Head of caudate nucleus (tissue), 42 donors: ENCODE measurements at places on chromosomes 7 and 10.
A peak's percentile ranks its signal among the peaks of the same experiment; 100 is the strongest.

- DNase-seq, result no peak
Observed at GRCh38 chr7:141416650-141417270, 134.4 kb upstream of the AGK start.

- peak; percentile 50 for DNase-seq
Observed at GRCh38 chr7:55502124-55502857, 70.0 kb downstream of the VOPP1 start.

- no peak for DNase-seq
Observed at GRCh38 chr7:34117573-34117972, 212.2 kb downstream of the BMPER start.

DNA sequence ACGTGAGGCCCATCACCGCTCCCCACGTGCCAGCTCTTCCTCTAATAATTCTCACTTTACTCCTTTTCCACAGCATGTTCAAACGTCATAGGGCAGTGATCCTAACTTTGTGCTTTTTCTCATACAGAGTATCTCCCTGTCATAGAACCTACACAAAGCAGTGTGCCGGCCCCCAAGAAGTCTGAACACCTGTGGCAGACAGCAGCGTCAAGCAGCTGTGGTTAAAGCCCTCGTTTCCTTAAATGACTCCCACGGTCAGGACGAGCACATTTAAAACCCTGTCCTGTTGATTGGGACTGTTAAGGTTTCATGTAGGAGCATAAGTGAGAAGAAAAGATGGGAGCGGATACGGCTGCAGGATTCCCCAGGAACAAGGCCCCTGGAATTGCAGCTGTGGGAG is 267.2 kb downstream of the DIP2C start:
- DNase-seq, result no peak

DNA sequence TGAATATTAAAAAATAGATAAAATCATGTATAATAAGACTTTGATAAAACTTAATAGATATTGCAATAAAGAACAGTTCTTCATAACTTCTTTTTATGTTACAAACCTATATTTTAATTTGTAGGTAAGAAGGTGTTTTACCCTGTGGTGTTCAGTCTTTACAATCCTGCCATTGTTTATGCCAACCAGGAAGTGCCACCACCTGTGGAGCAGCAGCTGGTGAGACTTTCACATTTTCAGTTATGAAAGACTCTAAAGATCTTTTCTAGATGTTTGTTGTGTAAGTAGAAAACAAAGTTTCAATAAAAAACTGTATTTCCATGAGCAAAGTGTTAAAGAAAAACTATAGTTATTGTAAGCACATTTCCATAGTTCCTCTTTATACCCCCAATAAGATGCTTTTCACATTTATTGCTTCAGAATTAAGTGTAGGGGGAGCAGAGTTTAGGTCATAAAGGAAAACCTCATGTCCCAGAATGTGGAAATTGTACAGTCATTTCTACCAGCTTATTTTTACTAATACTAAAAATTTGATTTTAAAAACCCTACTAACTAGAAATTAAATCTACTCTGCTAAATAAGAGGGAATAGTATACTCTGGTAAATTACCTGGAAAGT is 28.7 kb downstream of the CSGALNACT2 start:
- DNase-seq, result no peak

- DNase-seq, result no peak
Observed at GRCh38 chr10:11805792-11806191, 17.4 kb upstream of the PROSER2 start.

DNA sequence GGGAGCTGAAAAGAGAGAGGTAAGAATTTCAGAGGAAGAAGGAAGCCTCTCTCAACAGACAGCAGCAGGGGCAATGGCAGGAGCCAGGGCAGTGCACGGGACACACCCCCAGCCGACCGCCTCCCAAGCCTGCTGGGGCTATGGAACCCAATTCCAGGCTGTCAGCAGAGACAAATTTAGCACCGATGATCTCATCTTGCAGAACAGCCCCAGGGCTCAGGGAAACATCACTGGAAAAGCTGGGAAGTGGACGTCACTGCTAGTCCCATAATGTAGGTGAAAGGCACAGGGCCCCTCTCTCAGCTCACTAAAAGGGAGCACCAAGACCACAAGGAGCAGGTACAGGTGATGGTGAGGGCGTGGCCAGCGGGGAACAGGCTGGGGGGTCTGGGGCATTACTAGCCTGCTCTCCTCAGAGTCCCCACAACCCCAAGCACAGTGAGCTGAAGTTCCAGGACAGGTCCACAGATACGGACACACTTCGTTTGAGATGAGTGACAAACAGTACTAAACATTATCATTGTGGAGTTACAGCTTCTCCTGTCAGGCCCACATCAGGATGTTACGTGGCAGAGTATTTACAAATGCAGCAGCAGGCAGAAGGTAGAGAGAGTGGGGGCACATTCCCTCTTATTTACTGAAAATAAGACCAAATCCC is 103.7 kb downstream of the PLXNA4 start:
- no peak for DNase-seq

DNA sequence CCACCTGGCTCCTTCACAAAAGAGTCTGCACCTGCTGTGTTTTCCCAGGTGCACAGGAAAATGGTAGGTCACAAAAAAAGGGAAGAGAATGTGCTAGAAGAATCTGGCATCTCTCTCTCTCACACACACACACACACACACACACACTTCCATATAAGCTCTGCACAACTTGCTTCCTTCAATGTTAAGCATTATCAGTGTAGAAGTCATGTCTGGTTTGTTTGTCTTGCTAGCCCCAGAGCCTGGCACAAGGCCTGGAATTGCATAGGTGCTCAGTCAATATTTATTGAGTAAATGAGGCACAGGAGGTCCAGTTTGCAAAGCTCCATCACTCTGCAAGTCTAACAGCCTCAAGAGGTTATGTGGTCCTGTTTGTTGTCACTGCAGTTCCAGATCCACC is 867.3 kb upstream of the AUTS2 start:
- DNase-seq, result no peak

DNA sequence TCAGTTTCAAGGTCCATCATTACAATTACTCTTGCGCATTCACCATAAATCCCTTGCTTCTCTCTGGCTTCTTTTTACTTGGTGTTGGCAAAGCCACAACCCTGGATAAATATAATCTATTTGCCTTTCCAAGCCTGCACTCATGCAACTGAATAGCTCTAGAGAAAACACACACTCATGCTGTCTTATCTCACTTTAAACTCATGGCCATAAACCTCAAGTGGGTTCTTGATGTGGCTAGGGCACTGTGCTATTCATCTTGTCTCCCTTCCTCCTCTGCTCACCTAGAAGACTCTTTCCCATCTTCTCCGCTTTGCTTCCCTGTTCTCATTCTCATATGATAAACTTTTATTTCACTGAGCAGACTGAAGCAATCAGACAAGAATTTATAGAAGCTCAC is 165.4 kb upstream of the MTPN start:
- no peak for DNase-seq

DNA sequence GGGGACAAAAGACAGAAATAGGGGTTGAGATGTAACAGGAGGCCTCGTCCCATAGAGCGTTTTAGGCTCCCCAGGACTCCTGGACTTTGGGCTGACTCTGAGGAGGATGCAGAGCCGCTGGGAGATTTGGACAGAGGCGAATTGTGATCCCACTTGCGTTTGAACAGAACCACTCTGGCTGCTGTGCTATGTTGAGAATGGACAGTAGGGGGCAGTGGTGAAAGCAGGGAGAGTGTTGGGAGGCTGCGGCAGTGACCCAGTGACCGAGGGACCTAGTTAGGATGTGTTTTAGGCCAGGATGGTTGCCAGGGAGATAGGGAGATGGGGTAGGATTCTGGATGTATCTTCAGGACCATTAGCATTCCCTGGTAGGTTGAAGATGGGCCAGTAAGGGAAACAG is 271.6 kb downstream of the CCDC3 start:
- no peak for DNase-seq

DNA sequence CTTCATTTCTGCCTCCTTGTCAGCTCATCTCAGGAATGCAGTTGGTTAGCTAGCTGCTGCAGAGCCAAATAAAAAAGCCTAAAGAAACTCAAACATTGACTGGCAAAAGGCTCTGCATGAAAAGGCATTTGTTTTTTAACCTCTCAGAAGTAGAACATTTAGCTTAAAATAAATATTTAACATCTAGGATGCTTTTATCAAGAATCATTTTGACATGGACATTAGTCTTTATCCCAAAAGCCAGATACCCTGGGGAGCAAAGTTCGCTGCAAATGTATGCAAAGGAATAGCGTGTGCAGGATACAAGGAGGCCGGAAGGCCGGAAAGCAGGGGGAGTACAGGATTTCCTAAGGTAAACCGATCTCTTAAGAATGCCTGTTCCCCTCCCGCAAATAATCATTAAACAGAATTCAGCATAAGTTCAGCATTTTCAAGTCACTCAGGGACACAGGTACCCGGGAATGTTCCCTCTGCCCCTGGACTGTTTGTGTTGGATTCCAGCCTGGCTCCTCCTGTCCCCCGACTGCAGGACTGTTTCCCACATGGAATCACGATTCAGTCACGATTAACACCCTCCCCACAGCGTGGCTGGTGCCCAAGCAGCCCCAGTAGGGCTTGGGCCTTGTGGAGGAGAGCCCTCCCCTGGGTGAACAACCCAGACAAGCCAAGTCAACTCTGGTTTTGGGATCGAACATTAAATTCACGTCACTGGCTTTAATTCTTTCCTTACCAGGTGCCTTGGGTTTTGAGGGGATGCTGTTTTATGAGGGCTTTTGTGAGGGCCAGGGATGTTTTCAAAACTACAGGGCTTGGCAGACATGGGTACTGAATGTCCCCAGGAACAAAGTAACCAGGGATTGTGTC is 97.8 kb downstream of the HIPK2 start:
- no peak for DNase-seq

GRCh38 chr10:113086282-113086681 is 136.2 kb downstream of the TCF7L2 start:
- no peak for DNase-seq

DNA sequence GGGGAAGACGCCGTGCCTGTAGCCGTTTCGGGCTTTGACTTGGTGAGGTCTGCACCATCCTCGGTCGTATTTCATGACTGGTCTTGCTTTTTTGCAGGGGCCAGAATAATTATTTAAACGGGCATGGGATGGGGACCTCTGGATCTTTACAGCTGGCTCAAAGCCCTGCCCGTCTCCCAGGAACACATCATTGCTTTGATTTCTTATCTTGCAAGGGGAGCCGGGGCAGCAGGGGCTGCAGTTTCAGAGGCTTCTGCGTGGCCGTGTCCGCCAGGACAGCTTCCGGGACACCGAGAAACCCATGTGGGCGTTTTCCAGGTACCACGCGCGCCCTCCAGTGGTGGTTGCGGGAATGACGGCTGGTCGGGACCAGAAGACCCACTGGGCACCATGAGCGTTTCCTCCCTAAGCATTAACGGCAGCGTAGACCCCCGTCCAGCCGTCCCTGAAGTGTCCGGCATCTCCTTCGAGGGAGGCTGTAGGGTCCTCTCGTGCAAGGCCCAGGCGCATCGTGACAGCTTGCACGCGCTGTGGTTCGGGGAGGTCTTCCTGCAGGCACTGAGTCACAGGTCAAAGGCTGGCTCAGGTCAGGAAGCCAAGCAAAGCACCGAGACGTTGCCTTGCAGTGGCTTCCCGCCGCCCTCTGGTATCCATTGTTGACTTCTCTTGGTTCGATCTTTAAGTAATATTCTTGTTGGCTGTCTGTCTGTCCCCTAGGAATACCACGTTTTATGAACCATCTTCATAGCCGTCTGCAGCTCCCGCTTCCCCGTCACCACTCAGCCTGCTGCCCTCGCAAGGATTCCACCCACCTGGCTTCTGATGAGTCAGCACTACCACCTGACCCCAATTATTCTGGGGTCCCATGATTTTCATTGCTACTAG is 16.2 kb upstream of the ZFAND2A start:
- DNase-seq, result peak; percentile 39

GRCh38 chr7:127789031-127789430 is 137.0 kb downstream of the SND1 start:
- DNase-seq, result no peak

DNA sequence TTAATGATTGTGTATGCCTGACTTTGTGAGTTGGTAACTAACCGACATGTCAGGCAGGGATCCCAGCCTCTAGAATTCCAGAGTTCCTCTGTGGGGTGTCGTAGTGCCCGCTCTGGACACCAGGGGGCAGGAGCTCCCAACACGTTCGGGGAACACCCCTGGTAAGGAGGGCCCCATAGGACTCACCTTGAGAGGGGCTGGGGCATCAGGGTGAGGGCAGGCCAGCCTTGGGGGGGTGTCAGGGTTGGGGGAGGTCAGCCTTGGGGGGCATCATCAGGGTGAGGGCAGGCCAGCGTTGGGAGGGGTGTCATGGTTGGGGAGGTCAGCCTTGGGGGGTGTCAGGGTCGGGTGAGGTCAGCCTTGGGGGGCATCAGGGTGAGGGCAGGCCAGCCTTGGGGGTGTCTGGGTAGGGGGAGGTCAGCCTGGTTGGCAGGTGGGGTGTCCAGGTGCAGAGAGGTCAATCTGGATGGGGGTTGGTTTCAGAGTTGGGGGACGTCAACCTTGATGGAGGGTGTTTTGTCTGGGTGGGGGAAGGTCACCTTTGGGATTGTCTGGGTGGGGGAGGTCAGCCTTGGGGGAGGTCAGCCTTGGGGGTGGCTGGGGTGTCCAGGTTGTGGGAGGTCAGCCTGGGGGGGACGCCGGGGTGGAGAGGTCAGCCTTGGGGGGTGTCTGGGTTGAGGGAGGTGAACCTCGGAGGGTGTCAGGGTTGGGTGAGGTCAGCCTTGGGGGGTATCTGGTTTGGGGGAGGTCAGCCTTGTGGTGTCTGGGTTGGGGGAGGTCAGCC is 45.6 kb upstream of the SUN1 start:
- peak; percentile 73 for DNase-seq

GRCh38 chr10:120195984-120196712 is 260.9 kb upstream of the PLPP4 start:
- no peak for DNase-seq

GRCh38 chr7:77537136-77537777 is at the start of gene PTPN12:
PTPN12 (plus strand) TSS chr7:77537295; CDS start chr7:77537547, 252 bp downstream.
- DNase-seq, result no peak

DNA sequence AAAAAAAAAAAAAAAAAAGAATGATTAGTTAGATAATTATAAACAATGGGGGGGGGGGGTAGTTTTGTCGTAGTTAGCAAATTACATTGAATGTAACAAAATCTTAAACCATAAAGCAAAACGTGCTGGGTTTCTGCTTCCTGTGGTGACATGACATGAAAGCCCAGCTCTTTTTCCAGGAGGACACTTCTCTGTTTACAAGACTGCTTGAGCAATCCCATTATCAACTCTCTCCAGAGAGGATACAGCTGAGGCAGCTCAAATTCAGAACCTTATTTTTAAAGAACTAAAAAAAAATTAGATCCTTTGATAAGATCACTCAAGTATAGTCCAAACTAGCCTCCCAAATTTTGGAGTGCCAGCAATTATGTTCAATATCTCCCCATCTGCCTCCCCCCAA is 58.6 kb downstream of the ADRB1 start:
- no peak for DNase-seq

- no peak for DNase-seq
Observed at GRCh38 chr7:84070770-84071169, 123.8 kb downstream of the SEMA3A start.
